ENCODE measurements at places on chromosomes 7 and 10.
A peak's percentile ranks its signal among the peaks of the same experiment; 100 is the strongest.

GRCh38 chr10:95840121-95840520 is 67.7 kb upstream of the CC2D2B start:
- no peak for DNase-seq

- no peak for DNase-seq
Measured at GRCh38 chr10:111344804-111345203, 268.0 kb downstream of the ADRA2A start.

DNA sequence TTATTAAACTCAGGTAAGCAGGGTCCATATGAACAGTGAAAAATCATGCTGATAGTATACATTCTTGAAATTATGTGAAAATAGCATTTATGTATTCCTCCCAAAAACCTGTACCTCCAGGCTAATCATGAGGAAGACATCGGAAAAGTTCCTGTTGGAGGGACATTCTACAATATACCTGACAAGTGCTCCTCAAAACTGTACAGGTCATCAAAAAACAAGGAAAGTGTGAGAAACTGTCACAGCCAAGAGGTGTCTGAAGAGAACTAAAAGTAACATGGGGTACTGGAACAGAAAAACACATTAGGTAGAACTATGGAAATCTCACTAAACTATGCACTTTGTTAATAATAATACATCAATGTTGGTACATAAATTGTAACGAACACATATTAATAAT is 326.7 kb downstream of the CRPPA start:
- DNase-seq: no peak

- DNase-seq: no peak
Measured at GRCh38 chr10:88168171-88169036, 305.0 kb downstream of the PTEN start.

DNA sequence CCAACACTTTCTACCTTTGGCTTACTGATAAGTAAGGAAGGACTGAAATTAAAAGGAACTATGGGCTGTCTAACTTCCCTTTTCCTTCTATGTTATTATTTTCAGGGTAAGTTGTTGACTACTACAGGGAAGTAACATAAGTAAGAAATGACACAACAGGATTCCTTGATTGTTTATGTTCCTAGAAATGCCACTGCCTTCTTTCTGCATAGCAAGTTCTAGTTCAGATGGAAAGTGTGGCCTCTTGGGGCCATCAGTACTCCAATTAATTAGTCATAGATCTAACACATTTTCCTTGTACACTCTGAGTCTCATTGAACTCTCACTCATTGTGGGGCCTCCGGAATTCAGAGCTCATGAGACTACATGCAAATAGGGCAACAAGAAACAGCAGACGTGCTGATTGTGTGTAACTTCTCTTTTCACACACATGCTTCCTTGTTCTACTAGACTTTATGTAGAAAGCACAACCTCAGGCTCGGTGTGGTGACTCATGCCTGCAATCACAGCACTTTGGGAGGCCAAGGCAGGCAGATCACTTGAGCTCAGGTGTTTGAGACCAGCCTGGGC is 35.3 kb upstream of the HIBADH start:
- DNase-seq: no peak

DNA sequence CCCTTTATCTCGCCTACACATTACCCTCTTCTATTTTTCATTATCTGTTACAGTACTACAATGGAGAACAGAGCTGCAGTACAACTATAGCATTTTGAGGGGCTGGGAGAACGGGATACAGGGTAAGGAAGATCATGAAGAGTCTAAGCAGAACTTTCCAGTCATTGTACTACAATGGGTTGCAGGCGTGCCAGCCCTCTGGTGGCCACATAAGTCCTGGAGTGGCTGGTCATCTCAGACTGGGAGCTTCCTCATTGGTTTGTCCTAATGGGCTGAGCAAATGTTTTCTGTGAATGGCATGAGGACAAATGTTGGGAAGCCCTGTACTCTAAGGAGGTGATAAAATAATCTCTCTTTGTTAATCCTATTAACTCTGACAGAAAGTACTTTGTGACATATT is 33.0 kb downstream of the TMEM106B start:
- no peak for DNase-seq

DNA sequence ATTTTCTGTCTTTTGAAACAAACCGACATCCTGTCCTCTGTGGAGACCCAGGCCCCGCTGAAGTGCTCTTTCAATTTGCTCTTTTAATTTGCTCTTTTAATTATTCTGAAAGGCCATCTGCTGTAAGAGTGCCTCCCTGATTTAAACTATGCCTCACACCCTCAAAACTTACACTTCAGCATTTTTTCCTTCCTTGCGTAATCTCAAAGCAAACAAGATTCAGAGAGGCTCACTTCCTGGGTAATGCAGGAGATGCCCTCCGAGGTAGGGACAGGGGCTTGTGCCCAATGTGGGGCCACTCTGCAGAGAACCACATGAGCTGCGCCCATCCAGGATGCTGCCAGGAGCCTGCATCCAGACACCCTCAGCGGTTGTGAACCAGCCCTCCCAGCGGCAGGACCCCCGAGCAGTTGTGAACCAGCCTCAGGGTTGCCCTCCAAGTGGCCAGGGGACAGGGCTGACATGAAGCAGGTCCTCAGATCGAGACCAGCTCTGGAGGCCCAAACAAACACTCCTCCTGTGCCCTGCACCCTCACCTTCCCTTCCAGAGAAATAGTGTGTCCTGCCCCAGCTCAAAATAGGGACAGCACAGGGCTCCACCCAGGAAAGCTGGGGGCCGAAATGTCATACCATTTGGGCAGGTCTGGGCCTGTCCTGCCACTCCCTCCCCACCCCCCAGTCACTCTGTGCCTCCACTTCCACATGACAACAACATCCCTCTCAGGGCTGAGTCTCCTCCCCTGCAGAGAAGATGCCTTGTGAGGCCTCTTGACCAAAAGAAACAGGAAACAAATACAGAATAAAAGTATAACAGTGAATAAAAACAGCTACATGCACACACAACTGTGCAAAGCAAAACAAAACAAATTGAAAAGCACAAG is 190.4 kb downstream of the PTPRN2 start:
- no peak for DNase-seq

DNA sequence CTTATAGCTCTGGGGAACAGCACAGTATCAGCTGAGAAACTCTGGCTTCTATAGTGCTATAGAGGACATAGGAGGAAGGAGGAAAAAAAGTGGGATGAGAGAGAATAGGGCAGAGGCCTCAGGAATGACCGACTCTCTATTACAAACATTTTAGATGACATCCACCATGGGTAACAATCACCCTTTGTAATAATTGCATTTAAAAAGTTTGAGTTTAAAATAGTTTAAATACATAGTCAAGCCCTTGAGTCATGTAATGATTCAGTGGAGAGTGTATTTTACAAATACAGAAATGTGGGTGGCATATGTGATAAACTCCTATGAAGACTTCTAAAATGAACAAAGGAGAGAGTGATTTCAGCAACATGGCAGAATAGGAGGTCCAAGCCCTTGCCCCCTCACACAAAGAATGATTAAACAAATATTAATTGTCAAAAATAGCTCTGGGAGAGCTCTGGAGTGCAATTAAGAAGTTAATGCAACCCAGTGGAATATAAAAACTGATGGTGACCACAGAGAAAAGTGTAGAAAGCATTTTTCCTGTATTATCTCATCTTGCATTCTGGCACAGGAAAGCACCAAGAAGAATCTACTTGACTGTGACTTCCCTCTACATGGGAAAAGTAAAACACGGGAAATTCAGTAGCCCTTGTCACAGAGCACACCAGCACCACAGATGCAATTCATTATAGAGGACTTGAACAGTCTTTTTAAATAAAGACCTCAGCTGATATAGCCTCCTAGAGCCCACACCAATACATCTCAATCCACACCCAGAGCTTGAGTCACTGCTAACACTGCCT is 569.0 kb upstream of the SORCS1 start:
- DNase-seq: no peak

DNA sequence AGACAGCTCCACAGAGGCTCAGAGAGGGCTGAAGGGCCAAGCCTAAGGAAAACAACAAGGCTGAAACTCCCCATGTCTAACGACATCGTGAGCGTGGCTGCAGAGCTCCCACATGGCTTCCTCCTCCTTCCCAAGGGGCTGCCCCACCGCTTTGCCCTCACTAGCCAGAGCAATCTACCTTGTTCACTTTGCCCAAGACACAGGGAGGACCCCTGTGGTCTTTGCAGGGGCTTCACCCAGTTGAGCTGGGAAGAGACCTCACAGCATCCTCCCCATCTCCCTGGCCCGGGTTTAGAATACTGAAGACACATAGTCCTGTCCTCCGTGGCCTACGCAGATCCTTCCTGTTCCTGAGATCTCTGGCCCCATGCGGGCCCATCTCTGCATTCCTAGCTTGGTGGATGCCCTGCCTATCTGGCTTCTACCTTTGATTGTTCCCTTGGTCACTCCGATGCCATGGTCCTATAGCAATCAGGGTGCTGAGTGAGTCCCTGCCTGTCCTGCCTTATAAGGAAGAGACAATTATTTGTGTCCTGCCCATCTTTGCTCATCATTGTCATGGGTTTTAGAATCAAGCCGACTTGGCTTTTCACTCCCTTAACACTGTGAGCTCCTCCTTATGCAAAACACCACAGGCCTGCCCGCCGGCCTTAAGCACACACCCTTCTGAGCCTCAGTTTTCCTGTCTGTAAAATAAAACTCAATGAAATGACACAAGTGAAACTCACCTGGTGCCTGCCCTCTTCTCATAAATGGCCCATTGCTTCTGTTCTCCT is 73.2 kb downstream of the PARP12 start:
- no peak for DNase-seq

DNA sequence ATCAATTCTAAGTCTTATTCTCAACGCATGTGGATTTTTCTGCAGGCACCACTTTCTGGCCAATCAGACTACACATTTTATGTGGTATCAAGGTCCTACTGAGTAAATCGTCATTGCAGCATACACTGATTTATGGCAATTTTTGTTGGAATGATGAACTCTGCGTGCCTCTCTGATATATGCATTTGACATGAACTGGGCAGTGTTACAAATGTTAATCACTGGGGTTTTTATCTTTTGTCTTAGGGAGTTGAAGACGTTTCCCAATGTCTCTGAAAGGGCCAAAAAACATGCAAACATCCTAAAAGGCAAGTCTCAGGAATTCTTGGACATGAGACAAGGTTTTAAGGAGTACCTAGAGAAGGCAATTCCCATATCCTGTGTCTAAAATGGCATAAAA is 809.5 kb upstream of the CELF2 start:
- DNase-seq: no peak

- peak; percentile 70 for DNase-seq
Measured at GRCh38 chr7:117014673-117015133, 61.4 kb downstream of the ST7 start.

DNA sequence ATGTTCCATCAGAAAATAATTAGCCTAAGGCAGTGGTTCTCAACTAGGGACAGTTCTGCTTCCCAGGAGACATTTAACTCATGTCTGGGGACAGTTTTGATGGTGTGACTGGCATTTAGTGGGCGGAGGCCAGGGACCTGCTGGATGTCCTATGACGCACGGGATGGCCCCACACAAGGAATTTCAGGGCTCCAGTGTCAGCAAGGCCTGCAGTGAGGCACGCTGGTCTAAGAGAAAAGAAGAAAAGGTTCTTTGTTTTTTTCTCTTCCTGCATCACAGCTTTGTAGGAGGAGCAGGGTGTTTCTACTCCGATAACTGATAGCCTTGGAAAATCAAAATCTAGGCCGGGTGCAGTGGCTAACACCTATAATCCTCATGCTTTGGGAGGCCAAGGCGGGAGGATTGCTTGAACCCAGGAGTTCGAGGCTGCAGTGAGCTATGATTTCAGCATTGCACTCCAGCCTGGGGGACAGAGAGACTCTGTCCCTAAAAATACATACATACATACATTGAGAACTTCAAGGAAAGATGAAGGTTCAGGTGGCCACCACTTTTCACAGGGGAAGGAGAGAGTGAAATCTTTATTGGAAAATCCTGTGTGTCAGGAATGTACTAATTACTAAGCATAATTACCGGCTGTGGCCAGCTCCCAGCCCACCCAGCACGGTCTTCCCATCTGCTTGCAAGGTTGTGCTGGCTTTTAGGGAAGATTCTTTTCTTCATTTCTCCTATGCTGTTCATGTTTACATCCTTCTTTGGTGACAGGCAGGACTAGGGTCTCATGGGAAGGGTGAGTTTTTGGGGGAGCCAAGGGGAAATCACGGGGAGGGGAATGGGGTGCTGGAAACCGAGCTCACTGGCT is 150.4 kb downstream of the ACTR3B start:
- DNase-seq: no peak

- DNase-seq: no peak
Measured at GRCh38 chr10:86393362-86393761, 26.8 kb upstream of the GRID1 start.

DNA sequence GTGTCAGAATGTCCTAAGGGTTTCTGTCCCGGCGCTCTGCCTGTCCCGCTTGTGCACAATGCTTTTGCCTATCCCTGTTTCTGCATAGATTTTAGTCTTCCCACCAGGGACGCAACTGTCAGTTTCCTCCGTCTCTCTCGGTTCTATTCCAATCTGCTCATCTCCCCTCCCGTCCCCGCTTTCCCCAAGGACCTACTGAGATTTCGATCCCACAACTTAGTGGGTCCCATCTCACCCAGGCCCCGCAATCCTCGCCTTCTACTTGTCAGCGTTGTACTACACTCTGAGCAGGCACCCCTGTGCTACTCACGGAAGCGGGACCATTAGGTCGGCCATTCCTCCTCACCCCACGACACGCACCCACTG is 519 bp upstream of the ZNF655 start:
- DNase-seq: no peak

Data from sciatic nerve (tissue), 2 donors.